ENCODE measurements at places on chromosomes 6 and 20. TPM values are rescaled to one million over a fixed set of nuclear protein-coding genes. Genes with fewer than 3 reads are reported as not detected.

DNA sequence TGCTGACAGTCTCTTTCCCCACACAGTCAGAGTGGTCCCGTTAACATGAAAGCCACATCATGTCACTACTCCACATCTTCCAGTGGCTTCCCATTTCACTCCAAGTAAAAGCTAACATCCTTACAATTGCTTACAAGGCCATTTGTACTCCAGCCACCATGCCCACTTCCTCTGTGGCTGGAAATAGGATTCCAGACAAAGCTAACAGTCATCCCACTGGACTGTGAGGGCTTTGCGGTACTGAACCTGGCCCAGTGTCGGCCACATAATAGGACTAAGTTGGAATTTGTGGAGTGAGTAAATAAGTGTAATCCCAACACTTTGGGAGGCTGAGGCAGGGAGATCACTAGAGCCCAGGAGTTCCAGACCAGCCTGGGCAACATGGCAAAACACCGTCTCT lies 10.9 kb downstream of the CCM2L start:
- no peak for DNase-seq
- no peak overlapping the region for H3K4me3 ChIP-seq
- H3K36me3 ChIP-seq: no peaks in the 10 kb centered on the region
- H3K4me1 ChIP-seq: no peaks in the 10 kb centered on the region

GRCh38 chr20:62495749-62496567 lies 20.2 kb upstream of the GATA5 start:
- H3K4me3 ChIP-seq: no peak overlapping the region
- H3K27me3 ChIP-seq: peaks cover 2% of the 10 kb centered on the region
- no peak for DNase-seq
- no peak overlapping the region for H3K27ac ChIP-seq
- no peaks in the 10 kb centered on the region for H3K4me1 ChIP-seq

DNA sequence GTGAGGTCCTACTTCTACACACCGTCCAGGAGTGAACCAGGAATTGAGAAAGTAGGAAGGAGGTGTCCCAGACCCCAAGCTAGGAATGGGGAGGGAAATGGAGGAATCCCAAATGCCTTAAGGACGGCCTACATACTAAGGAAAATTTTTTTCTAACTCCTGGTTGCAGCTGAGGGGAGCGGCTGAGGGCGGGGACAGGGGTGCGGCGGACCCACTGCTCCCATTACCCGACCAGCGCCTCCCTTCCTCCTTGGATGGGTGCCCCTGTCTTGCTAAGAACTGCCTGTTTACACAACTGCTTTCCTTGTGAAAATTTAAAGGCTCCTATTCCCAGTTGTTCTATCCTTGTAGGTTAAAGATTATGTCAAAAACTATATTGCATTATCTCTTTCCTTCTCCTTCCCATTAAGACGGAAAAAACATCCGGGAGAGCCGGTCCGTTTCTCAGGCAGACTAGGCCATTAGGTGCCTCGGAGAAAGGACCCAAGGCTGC lies 699 bp upstream of the HSPA1B start:
- peak overlapping the region; percentile 77 for H3K27ac ChIP-seq
- peaks cover 15% of the 10 kb centered on the region for H3K4me1 ChIP-seq
- H3K27me3 ChIP-seq: no peaks in the 10 kb centered on the region
- DNase-seq: peak; percentile 81
- H3K36me3 ChIP-seq: no peaks in the 10 kb centered on the region

GJA1 gene
- total RNA-seq: 433 TPM

TPBG gene
- 26.0 TPM for total RNA-seq

CALHM6 gene
- total RNA-seq: not detected

All from astrocyte (in vitro differentiated cells and primary cell).